A172 (cell line): ENCODE measurements at places on chromosomes 11 and 22. TPM values are rescaled to one million over a fixed set of nuclear protein-coding genes. Genes with fewer than 3 reads are reported as not detected.
A peak's percentile ranks its signal among the peaks of the same experiment; 100 is the strongest.

- DNase-seq, result no peak
Measured at GRCh38 chr11:8794677-8795103, 112.1 kb downstream of the RPL27A start.

Gene FJX1
- 38.3 and 53.4 TPM in 2 replicates for total RNA-seq

- DNase-seq, result no peak
Measured at GRCh38 chr11:41784513-41785335, 325.3 kb upstream of the LRRC4C start.

DNA sequence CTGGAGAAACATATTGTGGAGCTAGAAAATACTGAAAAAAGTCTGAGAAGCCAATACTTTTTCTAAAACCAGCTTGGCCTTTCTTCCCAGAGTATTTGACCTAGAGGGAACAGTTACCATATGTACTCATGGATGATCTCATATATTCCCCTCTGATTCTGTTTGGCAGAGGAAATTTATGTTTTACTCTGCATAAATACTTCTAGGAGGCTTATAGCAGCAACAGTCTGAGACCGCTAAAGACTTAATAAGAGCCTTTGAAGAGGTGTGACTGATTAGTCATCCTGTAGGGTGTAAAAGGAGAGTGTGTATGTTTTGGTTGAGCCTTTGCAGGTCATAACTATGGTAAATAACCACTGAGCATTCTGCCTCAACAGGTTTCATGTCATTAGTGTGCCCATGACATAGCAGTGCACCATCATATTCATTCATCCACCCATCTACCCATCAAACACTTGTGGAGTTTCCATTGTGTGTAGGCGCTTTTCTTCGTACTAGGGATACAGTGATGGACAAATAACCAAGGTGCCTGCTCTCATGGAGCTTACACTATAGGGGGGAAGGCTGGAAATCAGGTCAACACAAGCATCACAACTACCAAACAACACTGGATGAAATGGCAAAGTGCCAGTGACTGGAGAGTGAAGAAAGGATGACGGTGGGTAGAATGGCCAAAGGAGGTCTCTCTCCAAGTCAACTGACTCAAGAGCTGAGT, 44.5 kb downstream of the TRAF6 start:
- no peak for DNase-seq

Gene B4GALNT4
- total RNA-seq, result 27.9 and 40.8 TPM in 2 replicates

DNA sequence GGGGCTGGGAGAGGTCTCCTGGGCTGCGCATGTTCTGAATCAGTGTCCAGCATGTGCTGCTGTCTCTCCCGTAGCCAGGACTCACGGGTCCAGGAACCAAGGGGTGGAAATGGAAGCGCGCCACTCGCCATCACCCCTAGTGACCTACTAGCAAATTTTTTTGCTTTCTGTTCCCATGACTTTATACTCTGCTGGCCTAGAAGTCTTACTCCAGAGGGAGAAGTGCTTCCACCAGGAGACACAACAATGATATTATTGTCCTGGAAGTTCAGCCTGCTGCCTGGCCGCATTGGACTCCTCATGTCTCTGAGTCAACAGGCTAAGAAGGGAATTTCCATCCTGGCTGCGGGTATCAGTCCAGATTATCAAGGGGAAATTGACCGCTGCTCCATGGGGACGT, 729.7 kb downstream of the BRD1 start:
- peak; percentile 27 for DNase-seq

DNA sequence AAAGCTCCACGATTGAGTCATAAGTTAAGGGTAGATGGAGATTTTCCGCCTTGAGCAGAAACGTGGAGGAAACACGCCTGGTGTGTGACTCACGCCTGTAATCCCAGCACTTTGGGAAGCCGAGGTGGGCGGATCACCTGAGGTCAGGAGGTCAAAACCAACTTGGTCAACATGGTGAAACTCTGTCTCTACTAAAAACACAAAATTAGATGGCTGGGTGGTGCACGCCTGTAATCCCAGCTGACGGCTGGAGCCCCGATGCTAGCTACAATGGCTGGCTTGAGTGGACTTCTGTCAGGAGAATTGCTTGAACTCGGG, 17.3 kb upstream of the DGCR8 start:
- DNase-seq, result peak; percentile 67

Gene RIC3
- total RNA-seq, result 1.1 TPM in 1 of 2 replicates, not detected in the other

DNA sequence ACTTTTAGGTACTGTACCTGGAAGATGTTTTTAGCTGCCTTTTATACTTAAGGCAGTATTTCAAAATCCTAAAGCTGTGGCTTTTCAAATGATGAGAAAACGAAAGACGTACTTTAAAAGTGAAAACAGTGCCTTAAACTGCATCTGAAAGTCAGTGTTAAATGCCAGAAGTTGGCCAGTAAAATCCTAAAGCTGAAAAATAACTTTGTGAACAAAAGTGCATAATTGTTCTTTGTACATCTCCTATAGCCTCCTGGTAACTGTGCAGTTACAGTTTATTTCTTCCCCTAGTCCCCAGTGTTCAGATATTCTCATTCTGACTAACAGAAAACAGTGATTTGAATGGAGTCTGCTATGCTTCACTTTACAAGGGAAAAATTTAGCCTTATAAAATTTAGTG, 6.8 kb downstream of the EED start:
- no peak for DNase-seq

Gene RFPL2
- total RNA-seq, result not detected in 2 replicates

DNA sequence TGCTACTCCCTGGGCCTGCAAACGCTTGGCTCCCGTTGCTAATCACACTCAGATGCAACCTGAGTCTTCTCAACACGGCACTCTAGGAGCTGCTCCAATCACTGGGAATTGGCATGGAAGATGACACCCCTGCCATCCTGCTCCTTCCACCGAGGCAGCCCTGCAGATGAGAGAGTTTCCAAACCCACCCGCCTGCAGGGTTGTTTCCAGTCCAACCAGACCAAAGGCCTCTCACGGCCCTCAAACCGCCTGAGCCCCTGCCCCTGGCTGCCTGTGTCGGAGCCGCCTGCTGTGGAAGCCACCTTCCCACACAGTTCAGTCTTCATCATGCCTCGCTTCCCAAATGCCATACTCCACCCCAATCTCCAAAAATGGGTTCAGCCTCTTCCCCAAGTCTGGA, 36.8 kb upstream of the TP53I11 start:
- DNase-seq, result no peak

GRCh38 chr11:83034673-83035014, 37.1 kb downstream of the RAB30 start:
- DNase-seq, result no peak

- DNase-seq, result no peak
Measured at GRCh38 chr22:39967103-39967829, 7.1 kb downstream of the TMA7B start.

Gene SLC22A6
- total RNA-seq, result not detected in 2 replicates

DNA sequence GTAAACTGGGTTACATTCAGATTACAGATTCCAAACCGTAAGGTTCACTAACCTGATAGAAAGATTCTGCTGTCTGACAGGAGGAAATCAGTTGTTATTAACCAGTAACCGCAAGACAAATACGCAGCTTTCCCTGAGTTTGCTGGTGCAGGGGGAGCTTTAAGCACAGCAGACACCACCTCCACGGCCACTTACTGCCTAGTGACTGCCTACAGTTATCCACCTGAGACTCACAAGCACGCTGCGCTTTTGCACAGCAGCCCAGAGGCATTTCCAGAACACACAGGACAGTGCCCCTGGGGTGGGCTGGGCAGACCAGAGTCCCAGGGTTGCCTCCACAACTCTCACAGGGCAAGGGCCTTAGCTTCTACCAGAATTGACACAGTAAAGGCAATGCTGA, 90.9 kb downstream of the CTTN start:
- no peak for DNase-seq

Gene TMPRSS13
- total RNA-seq, result not detected in 2 replicates

Gene MPZL2
- total RNA-seq, result not detected in 2 replicates

Gene CD3D
- total RNA-seq, result not detected in 2 replicates

Gene TMPRSS4
- total RNA-seq, result not detected in 2 replicates

DNA sequence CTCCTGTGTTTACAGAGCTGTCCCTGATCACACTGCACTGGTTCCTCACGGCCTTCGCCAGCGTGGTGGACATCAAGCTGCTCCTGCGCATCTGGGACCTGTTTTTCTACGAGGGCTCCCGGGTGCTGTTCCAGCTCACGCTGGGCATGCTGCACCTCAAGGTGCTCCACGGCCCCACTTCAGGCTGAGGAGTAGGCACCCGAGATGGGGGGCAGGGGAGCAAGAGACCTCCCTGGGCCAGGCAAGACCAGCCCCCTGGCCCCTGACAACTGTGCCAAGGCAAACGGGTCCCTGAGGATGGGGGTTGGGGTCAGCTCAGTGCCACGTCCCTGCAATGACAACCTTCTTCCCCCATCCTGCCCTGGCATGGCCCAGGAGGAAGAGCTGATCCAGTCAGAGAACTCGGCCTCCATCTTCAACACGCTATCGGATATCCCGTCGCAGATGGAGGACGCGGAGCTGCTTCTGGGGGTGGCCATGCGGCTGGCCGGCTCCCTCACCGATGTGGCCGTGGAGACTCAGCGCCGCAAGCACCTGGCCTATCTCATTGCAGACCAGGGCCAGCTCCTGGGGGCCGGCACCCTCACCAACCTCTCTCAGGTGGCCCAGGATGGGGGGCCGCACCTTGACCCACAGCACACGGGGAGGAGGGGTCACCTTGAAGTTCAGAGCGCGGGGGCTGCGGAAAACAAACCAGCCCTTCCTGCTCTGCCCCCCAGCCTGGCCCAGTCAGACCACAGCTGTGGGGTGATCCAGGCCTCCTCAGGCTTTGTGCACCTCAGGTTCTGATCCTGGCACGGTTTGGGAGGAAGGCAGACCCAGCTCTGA, 35.9 kb downstream of the SGSM3 start:
- no peak for DNase-seq

DNA sequence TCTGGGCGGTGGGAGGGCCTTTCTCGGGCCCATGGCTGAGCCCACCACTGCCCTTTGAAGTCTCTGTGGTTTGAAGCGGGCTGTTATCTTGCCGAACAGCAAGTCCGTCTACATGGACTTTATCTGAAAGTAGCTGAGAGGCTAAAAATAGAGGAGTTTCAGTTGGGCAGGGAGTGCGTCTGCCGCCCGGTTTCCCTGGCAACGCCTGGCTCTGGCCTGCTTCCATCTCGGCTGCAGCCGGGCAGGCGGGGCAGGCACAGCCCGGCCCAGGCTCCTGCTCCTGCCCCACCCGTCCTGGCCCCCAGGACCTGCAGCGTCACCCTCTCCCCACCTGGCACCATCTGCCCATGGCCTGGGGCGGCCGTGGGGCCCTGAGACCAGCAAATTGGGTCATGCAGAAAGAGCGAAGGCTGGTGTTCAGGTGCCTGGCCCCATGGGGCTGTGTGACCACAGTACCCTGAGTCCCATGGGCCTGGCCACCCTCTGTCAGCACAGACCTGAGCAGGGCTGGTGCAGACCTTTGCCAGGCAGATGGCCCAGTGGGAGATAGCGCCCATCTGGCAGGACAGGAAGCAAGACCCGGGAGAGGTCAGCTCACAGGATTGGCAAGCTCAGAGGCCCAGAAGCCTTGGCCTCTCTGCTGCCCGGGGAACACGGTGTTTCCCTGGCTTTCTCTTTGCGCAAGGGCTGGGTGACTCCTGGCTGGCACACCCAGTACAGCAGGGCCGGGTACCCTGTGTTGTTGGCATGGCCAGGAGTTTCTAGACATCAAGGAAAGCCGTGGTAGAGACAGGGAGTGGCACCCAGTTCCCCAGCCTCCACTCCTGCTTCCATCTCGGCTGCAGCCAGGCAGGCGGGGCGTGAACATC, 79.1 kb upstream of the KCNQ1OT1 start:
- peak; percentile 89 for DNase-seq

Gene IFITM10
- 2.9 and 3.0 TPM in 2 replicates for total RNA-seq

DNA sequence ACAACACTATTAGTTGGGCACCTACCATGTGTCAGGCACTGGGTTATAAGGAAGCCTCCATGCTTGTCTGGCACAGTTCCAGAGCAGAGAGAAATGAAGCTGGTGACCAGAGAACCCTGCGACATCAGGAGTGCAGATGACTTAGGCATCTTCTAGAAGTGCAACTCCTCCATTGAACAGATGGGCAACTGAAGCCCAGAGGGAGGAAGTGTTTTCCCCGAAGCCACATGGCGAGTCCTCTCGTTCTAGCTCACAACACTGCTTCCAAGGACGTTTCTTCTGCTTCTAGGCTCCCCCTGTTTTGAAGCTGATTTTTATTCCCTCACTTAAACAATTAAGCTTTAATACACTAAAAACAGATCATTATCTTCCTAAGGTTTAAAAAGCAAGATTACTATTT, 109.8 kb upstream of the SYT13 start:
- DNase-seq, result no peak

DNA sequence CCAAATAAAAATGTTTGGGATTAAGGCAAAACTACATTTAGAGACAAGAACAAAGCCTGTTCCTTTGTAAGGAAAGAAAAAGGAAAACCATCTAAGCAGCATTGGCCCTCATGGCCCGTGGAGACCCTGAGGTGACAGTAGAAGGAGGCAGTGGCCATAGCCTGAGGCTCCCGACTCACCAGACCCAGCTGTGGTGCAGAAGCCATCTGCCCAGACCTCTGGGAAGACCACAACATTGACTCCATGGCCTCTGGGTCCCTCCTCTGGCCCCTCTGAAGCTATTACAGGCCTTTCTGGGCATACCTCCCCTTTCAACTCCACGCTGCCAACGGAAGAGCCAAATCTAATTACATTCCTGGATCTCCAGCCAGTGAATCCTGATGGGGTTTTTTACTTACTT, 6.4 kb downstream of the PRAME start:
- DNase-seq, result no peak

Gene LPXN
- 0.84 and 1.8 TPM in 2 replicates for total RNA-seq

- no peak for DNase-seq
Measured at GRCh38 chr11:96338910-96339705, 3.9 kb downstream of the MAML2 start.

Gene MB
- total RNA-seq, result 3.9 and 4.5 TPM in 2 replicates

Gene IL10RA
- 0.12 TPM in 1 of 2 replicates, not detected in the other for total RNA-seq

GRCh38 chr22:38257650-38258250, 15.1 kb downstream of the TMEM184B start:
- no peak for DNase-seq

DNA sequence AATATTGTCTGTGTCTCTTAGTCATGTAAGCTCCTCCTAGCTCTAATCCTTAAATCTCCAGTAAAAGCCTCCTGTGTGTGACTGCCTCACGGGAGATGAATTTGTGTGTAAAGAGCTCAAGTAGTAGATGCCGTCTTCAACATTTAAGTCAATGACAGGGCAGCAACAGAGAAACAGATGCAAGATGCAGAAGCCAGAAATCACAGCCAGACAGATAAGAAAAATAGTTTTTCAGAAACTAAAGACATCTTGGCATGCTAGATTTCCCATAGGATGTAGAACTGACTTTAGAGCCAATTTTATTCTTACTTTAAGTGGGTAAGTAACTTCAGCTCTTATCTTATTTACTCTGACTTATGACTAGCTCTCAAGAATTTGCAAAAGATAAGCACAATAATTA, 652.8 kb downstream of the KCNA4 start:
- no peak for DNase-seq

Gene ARFIP2
- total RNA-seq, result 68.6 and 68.7 TPM in 2 replicates

DNA sequence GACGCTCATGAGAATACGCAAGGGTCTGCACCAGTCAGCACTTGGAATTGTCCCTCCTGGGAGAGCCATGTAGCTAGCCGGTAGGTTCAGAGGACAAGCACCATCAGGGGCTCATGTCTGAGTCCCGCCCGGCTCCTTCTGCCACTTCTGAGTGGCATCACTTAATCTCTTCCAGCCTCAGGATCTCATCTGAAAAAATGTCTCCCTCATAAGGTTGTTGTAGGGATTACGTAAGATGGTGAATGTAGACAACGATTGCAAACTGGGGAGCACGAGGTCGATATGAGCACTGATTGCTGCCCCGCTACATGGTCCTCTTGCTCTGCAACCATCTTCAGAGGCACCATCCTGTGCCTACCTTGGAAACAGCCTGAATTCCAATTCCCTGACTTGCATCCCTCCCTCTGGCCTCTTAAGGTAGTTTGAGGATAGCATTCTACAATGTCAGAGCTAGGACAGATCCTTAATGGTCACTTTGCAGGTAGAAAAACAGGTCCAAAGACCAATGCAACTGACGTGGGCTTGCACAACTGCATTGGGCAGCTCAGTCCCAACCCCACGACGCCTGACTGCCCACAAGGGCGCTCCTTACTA, 115.8 kb upstream of the TMEM45B start:
- DNase-seq, result no peak
